SK-N-SH treated with all-trans-retinoic acid at 6 μM for 48 hours (cell line): ENCODE measurements at places on chromosomes 5 and 9.

DNA sequence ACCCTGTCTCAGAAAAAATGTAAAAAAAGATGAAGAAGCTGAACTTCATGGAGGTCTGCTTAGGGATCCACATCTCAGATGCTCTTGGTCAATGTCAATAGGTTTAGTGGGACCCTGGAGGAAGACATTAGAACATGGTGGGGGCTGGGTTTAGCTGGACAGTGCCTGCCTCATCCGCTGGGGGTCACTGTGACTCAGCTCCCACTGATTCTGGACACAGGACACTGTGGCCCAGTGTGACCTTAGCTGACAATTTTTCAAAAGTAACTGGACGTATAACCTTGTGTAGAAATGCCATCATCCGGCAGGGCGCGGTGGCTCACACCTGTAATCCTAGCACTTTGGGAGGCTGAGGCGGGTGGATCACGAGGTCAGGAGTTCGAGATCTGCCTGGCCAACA is 7.3 kb upstream of the HNRNPAB start:
- ATAC-seq, result peak; percentile 64

DNA sequence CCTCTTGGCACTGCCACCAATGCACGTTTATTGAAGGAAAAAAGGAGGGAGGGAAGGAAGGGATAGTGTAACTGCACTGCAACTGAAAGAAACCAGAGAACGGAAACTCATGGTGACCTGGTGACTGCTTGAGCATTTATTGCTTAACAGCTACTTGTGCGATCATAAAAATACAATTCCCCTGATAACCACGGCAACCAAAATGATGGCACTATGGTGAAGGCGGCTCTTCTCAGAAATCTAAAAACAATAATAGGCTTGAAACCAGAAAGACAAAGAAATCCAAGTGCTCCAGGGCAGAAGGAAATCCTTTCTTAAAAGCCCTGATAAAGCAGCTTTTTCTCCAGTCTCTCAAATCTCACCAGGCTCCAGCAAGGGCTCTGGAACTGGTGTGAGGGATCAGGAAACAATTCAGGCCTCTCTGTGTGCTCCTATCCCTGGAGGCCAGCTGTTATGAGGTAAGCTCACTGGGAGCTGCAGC is 1.9 kb downstream of the FBXO10 start:
- no peak for ATAC-seq

DNA sequence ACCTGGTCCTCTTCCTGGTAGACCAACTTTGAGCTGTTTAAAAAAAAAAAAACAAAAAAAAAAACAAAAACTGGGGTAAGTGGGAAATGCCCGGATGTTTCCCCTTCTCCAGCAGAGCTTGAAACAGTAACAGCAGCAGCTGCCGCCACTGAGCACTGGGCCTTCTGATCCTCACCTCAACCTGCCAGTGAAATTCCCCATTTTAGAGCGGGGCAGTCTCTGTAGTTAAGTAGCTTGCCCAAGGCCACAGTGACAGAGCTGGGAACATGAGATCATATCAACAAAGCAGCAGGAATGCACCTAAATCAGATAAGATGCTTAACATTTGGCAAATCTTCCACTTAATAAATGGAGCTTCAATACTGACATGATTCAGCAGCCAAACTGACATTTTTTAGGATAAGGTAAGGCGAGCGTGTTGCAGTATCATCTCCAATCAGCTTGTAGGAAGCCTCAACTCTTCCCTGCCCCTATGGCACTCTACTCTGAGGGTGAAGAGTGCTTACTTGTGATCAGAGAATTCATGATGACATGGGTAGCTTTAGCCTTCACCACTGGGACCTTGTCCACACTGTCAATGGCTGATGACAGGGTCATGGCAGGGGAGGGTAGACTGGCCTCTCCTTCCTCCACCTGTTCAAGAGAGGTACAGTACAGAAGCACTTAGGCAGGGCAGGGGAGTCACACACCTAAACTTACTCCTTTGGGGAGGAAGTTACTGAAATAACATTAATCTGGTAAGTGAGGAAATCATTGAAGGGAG is 9.3 kb downstream of the KIAA1191 start:
- no peak; the same call in 2 of the 3 replicates for ATAC-seq

- ATAC-seq, result no peak
Observed at GRCh38 chr9:83220730-83221129, 157.8 kb upstream of the RASEF start.

DNA sequence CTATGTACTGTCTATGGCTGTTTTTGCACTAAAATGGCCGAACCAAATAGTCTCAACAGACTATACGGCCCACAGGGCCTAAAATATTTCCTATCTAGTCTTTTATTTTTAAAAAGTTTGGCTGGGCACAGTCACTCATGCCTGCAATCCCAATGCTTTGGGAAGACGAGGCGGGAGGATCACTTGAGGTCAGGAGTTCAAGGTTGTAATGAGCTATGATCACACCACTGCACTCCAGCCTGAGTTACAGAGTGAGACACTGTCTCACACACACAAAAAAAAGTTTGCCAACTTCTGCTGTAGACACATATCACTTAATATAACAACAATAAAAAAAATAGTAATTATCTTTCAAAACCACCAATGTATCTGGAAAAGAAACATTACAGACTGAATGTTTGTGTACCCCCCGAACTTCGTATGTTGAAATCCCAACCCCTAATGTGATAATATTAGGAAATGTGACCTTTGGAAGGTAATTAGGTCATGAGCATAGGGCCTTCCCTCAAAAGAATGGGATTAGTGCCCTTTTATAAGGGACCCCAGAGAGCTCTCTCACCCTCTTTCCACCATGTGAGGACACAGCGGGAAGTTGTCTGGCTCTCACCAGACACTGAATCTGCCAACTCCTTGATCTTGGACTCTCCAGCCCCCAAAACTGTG is 53.5 kb upstream of the HK3 start:
- ATAC-seq, result no peak

DNA sequence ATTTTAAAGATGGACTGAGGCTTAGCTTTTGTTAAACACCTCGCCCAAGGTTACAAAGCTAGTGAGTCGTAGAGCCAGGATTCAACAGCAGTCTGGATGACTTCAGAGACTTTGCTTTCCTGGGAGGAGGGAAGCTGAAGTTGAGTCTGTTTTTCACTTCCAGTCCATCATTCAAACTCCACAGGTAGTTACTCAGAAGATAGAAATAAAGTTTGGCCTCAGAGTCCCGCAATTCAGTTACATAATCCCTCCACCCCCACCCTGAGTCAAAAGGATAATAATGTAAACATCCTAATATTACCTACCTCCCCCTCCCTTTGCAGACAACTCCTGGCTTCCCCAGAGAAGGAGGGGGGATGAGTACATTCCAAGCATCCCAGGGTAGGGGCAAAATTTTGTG is 8.1 kb downstream of the HBEGF start:
- no peak; the same call in 2 of the 3 replicates for ATAC-seq

DNA sequence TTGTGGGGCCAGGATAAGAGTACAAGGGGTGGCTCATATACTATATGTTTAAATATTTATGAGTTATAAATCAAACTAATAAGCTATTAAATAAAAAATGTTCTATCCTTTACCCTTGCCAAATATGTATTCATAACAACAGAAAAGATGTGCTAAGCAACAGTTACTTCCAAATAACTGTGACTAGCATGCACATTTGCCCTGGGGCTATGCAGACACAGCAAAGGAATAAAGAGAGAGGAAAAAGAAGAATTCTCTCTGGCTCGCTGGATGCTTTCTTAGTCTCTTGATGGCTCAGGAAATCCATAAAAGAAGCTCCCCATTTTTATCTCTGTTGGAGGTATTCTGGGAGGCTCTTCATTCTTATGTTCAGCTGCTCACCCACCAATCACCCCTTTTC is 182.4 kb upstream of the ATP10B start:
- ATAC-seq, result no peak

DNA sequence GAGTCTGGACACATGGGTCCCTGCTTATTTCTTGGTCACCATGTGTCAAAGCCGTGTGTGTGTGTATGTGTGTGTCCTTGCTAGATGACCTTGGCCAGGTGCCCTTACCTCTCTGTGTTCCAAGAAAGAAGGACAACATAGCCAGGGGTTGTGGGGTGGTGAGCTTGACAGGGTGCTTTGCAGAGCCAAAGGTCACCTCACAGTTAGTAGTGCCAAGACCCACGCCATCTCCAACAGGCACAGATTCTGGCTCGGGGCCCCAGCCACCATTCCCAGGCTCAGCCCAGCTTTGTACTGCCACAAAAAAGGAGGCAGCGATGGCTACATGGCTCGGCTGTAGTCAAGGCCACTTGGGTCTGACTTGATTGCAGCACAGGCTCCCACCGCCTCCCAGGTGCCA is 39.5 kb downstream of the CXXC5 start:
- ATAC-seq, result no peak

DNA sequence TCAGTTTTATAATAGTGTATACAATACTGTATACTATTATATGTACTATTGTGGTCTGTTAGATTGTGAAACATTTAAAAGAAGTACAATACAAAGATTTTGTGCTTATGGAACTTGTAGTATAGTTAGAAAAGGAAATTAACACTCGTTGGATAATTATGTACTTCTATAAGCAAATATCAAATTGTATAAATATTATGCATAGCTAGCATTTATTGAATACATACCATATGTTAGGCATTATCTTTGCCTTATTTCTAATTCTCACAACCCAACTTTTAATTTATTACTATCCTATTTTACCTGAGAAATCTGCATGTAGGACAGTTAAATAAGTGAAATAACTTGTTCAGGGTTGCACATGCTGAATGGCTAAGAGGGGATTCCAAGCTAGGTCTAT is 37.5 kb downstream of the RAB3C start:
- ATAC-seq, result no peak

- ATAC-seq, result no peak
Observed at GRCh38 chr9:137873408-137873807, 4.2 kb upstream of the CACNA1B start.

GRCh38 chr5:77398896-77399295 is 93.2 kb downstream of the WDR41 start:
- no peak for ATAC-seq

GRCh38 chr5:136155078-136155477 is 22.4 kb downstream of the SMAD5 start:
- no peak for ATAC-seq

DNA sequence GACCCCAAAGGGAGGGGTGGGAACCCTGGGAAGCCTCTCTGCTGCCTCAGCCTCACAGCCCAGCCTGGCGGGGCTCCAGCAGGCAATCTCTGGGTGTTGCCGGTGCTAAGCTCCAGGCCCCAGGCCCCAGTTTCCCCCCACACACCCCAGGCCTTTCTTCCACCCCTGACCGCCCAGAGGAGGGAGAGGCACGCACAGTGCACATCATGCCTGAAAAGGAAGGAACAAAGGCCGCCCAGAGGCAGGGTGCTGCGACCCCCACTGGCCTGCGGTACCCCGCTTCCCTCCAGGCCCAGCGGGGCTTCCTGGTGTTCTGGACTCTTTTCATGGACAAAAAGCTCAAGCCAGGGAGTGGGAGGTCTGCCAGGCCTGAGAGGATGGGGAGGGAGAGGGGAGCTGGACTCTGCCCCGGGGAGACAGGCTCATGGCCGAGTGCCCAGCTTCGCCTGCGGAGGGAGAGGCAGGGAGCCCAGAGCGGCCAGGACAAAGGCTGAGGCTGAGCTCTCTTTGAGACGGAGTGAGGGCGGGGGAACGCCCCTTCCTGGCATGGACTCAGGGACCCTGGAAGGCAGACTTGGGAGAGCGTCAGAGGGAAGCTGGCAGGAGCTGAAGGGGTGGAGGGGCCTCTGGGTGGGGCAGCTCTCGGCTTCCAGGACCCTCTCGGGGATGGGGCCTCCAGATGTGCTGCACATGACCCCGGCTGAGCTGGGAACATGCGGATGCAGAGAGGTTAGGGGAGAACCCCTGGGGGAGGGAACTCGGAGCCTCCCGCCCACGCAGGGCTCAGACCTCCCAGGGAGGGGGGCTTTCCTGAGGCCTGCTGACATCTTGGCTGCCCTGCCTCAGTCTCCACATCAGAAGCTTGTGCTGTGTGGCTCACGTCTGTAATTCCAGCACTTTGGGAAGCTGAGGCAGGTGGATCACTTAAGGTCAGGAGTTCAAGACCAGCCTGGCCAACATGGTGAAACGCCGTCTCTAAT is 1.8 kb upstream of the ENTPD2 start:
- peak; percentile 94 for ATAC-seq

- no peak for ATAC-seq
Observed at GRCh38 chr5:123514615-123515355, 2.8 kb downstream of the CSNK1G3 start.

GRCh38 chr5:159403906-159404681 is 73.8 kb upstream of the IL12B start:
- peak; percentile 47; the same call in 2 of the 3 replicates for ATAC-seq

DNA sequence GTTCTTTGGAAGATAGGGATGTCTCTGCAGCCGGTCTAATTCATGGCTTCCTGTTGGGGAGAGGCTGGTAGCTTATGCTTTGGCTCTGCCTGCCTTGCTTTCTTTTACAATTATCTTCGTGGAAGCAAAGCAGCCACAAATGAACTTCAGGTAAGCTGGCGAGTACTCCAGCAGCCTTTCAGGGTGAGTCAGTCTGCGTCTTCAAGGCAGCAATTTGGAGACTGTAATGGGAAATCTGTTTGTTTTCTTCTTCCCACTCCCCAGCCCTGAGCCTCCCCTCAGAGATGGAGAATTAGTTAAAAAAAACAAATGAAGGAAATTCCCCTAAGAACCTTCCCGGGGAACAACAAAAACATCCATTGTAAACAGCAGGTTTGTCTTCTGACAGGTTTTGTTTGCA is 100.1 kb downstream of the PSAT1 start:
- no peak for ATAC-seq

DNA sequence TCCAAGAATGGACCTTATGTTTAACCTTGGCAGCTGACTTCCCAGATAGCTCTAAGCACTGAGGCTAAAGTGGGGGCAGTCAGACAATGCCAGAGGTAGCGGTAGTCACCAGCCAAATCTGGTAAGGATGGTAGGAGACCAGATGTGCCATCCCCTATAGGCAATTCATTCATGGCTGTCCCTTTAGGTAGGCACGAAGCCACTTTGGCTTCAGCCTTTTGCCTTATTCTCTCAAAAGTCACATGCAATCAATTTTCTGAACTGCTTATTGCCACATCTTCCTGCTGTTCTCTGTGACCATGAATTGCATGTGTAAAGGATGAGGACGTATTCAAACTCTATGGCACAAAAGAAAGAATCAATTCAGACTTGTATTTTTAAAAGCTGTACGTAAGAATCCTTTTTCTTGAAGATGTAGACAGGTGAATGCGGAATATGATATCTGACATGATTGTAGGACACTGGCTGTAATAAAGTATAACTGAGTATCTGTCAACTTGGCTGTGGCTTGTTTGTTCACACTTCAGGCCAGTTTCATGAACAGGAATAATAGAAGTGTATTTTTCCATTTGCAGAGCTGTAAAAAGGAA is 611.7 kb downstream of the NR2F1-AS1 start:
- no peak for ATAC-seq
